Midbrain (tissue), 1 donor: ENCODE measurements at places on chromosomes 7 and 10.

DNA sequence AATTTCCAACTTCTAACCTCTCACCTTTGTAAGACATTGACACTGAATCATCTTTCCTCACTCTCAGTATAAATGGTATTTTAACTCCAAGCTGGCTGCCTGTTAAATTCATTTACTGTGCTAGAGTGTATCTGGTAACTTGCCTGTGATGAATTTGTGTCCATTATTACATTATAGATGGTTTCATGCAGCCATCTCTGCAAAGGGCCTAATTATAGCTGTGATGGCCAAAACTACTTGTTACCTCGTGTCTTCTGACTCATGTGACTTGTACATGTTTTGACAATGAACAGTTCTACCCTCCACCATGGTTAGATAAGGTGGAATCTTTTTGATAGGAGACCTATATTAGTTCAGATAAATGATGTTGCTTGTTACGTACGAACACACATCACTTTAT lies 392.0 kb downstream of the PAXIP1 start:
- no peak for DNase-seq

DNA sequence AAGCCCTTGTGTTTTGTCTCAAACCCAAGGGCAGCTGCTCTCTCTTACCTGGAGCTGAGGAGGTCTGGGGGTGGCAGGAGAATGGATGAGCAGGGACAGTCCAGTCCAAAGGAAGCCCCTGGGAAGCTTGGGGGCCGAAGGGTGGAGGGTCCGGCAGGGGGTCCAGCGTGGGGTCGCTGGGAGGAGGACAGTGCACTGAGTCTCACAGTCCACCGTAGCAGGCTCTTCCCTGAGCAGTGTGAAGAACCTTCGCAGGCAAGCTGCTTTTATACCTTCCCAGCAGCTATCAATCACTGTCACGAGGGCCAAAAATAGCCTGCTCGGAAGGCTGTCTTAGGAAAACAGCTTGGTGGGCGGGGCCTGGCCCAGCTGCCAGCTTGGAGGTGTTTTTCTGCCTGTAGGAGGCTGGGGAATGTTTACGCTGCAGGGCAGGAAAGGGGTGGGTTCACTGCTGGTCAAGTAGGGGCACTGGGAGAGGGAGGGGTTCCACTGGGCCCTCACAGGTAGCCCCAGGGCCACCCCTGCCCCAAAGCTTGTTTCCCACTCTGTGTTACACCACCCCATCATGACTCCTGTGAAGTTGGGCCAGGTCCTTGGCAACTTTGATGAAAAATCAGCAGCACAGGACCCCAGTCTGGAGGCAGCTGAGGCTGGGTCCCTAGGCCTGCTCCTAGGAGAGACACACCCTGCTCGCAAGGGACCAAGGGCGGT lies at the start of gene DEPP1:
DEPP1 (minus strand) TSS at position 240 of the 711 bp plus-strand sequence. CDS start 779 bp downstream, outside the sequence.
- DNase-seq = peak; percentile 59

- no peak for DNase-seq
These were observed 78.8 kb upstream of the LRRN3 start for GRCh38 chr7:111012149-111012548.

- no peak for DNase-seq
These were observed 30.8 kb upstream of the UNCX start for GRCh38 chr7:1201916-1202315.

DNA sequence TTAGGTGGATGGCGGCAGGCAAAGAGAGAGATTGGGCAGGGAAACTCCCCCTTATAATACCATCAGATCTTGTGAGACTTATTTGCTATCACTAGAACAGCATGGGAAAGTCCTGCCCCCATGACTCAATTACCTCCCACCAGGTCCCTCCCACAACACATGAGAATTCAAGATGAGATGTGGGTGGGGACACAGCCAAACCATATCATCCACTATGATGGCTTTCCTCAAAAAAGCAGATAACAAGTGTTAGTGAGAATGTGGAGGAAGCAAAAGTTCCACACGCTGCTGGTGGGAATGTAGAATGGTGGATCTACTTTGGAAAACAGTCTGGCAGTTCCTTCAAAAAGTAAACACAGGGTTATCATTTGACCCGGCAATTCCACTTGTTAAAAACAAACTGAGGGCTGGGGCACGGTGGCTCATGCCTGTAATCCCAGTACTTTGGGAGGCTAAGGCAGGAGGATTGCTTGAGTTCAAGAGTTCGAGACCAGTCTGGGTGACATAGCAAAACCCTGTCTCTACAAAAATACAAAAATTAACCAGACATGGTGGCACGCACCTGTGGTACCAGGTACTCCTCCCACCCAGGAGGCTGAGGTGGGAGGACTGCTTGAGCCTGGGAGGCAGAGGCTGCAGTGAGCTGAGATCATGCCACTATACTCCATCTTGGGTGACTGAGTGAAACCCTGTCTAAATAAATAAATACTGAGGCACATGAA lies 161.4 kb upstream of the EEPD1 start:
- no peak for DNase-seq

- no peak for DNase-seq
These were observed 258.7 kb downstream of the ELFN1 start for GRCh38 chr7:1928645-1929348.

- no peak for DNase-seq
These were observed 5.7 kb downstream of the TMEM243 start for GRCh38 chr7:87213811-87214210.

- no peak for DNase-seq
These were observed 185.4 kb upstream of the ANK3 start for GRCh38 chr10:60575105-60575504.

GRCh38 chr10:77149001-77149400 lies 488.6 kb downstream of the KCNMA1 start:
- no peak for DNase-seq

DNA sequence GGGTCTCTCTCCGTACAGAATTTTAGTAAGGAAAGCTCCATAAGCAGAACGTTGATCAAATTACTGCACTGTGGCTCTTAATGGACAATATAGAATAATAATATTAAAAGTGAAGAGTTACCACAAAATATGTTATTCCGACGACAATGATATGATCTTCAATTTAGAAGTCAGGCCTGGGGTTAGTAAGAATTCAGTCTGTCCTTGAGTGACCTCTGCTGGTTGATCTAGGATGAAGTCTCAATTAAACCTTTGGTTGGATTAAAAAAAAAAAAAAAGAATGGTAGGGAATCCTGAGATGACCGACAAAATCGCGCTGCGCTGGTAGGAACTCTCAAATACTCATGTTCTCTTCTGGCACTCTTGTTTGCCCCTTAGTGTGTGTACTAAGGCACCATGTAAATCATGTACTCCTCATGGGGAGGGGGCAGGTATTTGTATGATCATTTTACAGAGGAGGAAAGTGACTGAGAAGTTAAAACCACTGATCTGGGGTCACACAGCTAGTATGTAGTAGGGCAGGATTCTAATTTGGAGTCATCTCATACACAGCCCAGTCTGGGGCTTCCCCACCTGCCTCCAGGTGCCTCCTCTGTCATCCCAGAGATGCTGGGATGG lies 161.3 kb upstream of the NPVF start:
- DNase-seq = peak; percentile 71
